ENCODE measurements at places on chromosomes 11 and 22.

DNA sequence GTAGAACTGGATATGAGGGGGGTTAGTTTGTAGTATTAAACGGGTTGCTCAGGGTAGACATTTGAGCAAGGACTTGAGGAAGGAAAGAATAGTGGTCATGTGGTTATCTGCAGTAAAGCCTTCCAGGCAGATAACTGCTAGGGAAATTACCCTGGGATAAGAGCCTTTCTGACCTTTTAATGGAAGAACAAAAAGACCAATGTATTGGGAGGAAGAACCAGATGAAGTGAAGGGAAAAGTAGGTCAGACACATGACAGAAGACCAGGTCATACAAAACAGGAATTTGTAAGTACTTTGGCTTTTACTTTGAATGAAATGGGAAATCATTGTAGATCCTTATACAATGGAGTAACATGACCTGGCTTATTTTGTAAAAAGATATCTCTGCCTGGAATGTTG is 241.9 kb upstream of the CTSC start:
- DNase-seq, result no peak

- DNase-seq, result no peak
These were observed 2.6 kb downstream of the CNTF start for GRCh38 chr11:58625086-58625485.

DNA sequence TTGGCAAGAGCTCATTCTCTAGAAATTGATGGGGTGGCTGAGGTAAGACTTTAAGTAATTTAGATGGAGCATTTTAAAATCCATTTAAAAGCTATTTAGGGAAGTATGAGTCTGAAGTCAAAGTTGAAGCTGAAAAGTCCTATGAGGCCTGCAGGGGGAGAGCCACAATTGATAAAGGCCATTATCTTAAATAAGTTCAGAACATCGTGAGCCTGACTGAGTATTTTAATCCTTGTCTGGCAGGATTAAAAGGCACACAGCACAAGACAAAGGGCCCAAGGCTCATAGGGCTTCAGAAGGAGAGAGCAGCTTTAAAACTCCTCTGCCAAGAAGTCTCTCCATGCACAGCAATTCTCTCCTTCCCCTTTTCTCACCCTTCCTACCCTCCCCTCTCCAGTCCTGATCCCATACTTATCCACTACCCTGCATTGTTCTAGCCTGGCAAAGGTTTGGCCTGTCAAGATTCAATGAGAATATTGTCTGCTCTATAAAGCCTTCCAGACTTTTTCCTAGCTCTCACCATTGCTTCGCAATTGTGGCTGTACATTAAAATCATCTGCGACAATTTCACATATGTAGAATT is 1312.9 kb downstream of the FAM181B start:
- no peak for DNase-seq

GRCh38 chr22:30824711-30825110 is 130.0 kb downstream of the OSBP2 start:
- DNase-seq, result no peak

GRCh38 chr11:123690485-123690884 is 36.1 kb upstream of the SCN3B start:
- no peak for DNase-seq

GRCh38 chr11:579830-580601 is 3.7 kb downstream of the PHRF1 start:
- no peak for DNase-seq

DNA sequence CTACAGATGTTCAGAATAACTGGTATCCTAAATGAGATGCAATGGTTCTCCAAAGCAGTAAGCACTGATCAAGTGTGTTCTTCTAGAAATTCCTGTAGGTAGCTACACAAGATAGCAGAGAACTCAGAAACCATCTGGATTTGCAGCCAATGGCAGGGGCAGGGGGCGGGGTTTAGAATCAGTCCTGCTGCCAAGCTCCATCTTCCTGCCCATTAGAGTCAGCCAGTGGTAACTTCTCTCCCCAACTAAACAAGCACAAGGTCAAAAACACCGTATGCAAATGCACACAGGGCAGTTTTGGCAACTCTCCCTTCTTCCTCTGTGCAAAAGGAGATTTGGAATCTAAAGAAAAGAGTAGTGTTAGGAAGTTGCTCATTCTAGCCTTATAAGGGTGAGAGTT is 237.5 kb upstream of the CCDC90B start:
- DNase-seq, result no peak

DNA sequence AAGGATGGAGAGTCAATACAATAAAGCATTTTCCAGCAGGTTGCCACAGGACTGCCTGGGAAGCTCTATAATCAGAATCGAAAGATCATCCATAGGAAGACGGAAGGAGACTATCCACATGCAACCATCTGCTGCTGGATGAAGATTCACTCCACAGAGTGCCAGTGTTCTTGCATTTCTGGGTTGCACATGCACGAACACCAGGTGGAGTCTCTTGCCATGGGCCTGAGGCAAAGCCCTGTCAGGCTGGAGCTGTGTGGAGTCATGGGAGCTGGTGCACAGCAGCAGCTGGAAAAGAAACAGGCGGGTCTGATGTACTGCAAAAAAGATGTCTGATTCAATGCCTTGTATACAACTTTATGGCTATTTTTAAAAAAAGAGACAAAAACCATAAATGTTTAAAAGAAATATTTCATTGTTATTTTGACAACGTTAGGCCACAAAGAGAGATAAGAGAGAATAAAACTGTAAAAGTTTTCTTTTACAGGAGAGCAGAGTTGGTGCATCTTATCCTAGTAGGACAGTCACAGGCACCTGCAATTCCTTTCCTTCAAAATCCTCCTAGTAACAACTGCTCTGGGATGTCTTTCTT is 12.9 kb upstream of the FAT3 start:
- no peak for DNase-seq

GRCh38 chr11:34630544-34630943 is 9.7 kb downstream of the EHF start:
- DNase-seq, result no peak

DNA sequence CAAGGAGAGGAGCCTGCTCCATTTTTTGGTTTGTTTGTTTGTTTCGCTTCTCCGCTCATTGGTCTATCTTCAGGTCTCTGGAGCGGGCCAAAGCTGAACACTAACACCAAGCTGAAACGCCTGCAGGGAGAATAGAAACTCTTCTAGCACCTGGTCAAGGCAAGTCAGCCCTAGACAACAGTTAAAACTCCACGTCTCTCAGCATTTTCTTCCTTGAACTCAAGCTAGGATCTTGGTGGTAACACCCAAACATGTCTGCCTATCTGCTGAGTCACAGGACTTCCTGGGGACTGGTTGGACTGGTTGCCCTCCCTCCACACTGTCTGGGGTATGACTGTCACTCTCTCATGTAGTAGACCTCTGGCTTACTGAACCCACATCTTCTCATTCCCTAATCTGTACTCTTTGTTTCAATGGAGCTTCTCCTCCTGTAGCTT is 23.9 kb upstream of the RBFOX2 start:
- no peak for DNase-seq

GRCh38 chr11:73323464-73323863 is 15.4 kb downstream of the ARHGEF17 start:
- DNase-seq, result no peak

- DNase-seq, result no peak
These were observed 20.9 kb upstream of the JHY start for GRCh38 chr11:122861631-122862030.

- no peak for DNase-seq
These were observed 15.6 kb downstream of the KIAA1671 start for GRCh38 chr22:24968066-24968561.

- no peak for DNase-seq
These were observed 2.1 kb downstream of the FXYD6 start for GRCh38 chr11:117874253-117874909.

GRCh38 chr11:134119094-134119493 is 50.2 kb downstream of the JAM3 start:
- DNase-seq, result no peak

DNA sequence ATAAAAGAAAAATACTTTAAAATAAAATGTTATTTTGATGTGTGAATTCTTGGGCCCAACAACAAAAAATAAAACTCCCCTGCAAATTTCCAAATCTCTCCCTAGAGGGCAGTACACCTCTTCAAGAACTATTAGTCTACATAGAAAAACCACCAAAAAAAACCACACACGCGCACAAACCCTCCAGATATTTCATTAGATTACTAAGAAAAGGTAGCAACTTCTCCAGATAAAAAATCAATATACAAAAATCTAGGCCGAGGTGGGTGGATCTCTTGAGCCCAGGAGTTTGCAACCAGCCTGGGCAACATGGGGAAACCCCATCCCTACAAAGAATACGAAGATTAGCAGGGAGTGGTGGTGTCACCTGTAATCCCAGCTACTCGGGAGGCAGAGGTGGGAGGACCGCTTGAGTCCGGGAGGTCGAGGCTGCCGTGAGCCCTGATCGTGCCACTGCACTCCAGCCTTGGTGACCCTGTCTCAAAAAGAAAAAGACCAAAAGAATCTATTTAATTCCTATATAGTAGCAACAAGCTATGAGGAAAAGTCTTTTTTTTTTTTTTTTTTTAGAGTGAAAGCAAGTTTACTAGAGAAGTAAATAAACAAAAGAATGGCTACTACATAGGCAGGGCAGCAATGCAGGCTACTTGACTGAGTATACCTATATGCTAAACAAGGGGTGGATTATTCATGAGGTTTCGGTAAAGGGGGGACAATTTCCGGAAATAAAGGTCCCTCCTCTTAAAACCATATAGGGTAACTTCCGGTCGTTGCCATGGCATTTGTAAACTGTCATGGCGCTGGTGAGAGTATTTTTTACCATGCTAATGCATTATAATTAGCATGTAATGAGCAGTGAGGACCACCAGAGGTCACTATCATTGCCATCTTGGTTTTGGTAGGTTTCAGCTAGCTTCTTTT is 13.1 kb downstream of the B3GNT6 start:
- DNase-seq, result peak; percentile 96

- no peak for DNase-seq
These were observed 99.9 kb upstream of the CD44 start for GRCh38 chr11:35039076-35039475.

DNA sequence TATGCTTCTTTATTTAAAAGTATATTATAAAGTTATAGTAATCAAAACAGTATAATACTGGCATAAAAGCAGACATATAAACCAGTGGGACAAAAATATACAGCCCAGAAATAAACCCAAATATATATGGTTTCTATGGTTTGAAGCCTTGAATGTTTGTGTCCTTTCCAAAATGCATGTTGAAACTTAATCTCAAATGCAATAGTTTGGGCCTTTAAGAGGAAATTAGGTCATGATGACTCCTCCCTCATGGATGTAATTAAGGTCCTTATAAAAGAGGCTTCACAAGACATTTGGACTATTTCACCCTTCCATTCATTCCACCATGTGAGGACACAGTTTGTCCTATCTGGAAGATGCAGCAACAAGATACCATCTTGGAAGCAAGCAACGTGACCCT is at the start of gene MS4A6E:
Gene MS4A6E (plus strand): TSS at position 301 of the 400 bp plus-strand sequence. CDS start 7,641 bp downstream, outside the sequence.
- no peak for DNase-seq

GRCh38 chr22:18091916-18092526 is 14.2 kb downstream of the PEX26 start:
- no peak for DNase-seq

DNA sequence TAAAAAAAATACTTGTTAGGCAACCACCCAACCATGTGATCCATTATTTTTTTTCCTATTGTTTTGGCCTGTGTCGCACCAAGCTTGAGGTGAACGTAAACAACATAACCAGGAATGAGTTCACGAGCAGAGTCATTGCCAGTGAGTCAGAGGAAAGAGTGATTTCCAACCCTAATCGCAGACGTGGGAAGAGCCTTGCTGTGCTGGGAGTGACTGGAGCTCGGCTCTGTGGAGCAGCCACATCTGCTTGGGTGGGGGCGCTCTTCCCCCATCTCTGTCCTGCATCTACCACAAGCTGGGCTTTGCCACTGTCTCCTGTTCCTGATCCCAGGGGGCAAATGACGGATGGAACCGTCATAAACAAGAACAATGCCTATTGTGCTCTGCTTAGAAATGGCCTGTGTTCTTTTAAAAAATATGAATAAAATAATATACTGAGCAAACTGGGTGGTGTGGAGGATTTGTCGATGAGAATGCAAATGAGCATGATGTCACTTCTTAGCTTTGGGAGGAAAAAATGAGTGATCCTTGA is 210.0 kb downstream of the KIRREL3 start:
- DNase-seq, result no peak

DNA sequence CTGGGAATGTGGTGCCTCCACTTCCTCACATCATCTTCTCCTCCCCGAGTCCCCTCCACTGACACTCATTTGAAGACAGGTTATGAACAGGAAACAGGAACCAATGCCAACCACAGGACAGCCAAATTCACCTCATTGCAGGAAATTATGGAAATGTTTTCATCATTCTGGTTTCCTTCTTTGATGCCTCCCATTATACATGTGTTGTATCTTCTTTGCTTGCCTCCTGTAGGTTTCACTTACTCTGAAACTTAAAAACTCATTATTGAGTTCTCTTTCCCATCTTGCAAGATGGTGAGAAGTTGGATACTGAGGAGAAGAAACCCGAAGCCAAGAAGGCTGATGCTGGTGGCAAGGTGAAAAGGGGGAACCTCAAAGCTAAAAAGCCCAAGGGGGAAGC is 108.5 kb downstream of the PHF21B start:
- no peak for DNase-seq

GRCh38 chr22:38751422-38752346 is 4.1 kb downstream of the SUN2 start:
- DNase-seq, result no peak

GRCh38 chr11:46392421-46393230 is 1.1 kb upstream of the CHRM4 start:
- no peak for DNase-seq

GRCh38 chr11:73244589-73245240 is 26.6 kb downstream of the P2RY2 start:
- no peak for DNase-seq

- no peak for DNase-seq
These were observed 67.6 kb downstream of the PARVA start for GRCh38 chr11:12445001-12445400.

DNA sequence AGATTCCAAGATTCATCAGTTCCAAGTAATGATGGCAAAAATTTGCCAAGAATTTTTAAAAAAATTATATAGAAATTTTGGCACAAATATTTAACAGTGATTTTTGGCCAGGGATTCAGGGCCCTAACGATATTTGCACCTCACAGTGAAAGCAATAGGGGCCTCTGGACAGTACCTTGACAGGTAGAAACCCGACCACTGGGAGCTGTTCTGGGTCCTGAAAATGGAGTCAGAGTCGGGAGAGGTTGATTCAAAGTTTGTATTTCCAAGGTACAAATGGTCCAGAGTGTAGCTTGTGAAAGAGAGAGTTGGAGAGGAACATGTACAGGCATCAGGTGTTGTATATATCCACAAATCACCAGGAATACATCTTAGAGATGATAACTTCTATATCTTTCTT is 41.6 kb downstream of the MRGPRX2 start:
- no peak for DNase-seq
